ENCODE measurements at places on chromosomes 5 and 9. TPM values are rescaled to one million over a fixed set of nuclear protein-coding genes. Genes with fewer than 3 reads are reported as not detected.

The DNM1 gene
- total RNA-seq = 276 TPM

The PCDHGA5 gene
- 4.6 TPM for total RNA-seq

The SURF6 gene
- total RNA-seq = 15.0 TPM

- DNase-seq = no peak
These were observed 544.7 kb upstream of the KLF4 start for GRCh38 chr9:108033976-108034964.

DNA sequence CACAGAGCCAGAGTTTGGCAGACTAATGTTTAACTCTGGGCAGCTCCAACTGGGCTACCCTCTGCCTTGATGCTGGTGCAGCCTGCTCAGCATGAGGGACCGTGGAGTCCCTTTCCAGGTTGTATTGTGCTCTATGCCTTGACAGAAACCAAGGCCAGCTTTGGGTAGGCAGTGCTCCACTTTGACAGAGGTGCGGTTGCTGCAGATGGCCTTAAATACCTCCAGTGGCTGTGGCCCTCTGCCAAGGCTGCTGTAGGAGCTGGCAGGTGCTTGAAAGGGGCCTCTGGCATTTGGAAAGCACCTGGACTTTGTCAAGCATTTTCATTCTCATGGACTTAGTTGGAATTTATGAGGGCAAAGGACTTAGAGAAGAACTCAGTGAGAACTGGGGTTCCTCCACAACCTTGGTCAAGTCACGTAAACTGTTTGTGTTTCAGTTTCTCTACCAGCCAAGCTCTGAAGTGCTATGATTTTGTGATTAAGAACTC lies 249.7 kb upstream of the ZNF462 start:
- no peak for DNase-seq

GRCh38 chr9:126690431-126691051 lies 76.8 kb downstream of the LMX1B start:
- peak; percentile 82 for DNase-seq

The NMUR2 gene
- not detected for total RNA-seq

The HTR4 gene
- total RNA-seq = not detected

GRCh38 chr5:154446195-154447088 lies 645 bp downstream of the SAP30L start:
- peak; percentile 74 for DNase-seq

DNA sequence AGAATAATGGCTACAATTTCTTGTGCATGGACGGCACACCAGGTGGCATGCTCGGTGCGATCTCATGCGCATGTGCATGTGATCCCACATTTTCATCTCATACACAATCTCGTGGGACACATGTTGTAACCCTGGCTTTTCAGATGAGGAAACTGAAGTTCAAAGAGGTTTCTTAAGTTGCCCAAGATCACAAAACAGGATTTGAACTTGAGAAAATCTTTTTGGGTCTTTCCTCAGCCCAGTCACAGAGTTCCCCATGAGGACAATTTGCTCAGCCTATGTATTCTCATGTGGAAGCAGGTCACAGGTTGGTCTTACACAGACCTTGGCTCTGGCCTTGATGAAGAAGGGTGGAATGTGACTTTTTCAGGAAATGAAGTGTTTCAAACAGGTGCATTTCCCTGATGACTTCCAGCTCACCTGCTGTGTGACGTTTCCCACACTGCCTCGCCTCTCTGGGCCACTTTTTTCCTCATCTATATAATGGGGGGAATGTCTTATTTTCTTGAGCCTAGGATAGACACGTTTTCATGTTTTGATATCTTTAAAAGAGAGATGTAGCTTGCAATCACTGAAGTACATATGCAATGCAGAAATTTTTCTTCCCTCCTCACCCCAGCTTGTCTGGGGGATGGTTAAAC lies 7.1 kb upstream of the ORM1 start:
- DNase-seq = no peak

GRCh38 chr5:87570366-87570765 lies 157.6 kb upstream of the CCNH start:
- DNase-seq = no peak

GRCh38 chr9:3962496-3962895 lies 337.4 kb downstream of the GLIS3 start:
- no peak for DNase-seq

DNA sequence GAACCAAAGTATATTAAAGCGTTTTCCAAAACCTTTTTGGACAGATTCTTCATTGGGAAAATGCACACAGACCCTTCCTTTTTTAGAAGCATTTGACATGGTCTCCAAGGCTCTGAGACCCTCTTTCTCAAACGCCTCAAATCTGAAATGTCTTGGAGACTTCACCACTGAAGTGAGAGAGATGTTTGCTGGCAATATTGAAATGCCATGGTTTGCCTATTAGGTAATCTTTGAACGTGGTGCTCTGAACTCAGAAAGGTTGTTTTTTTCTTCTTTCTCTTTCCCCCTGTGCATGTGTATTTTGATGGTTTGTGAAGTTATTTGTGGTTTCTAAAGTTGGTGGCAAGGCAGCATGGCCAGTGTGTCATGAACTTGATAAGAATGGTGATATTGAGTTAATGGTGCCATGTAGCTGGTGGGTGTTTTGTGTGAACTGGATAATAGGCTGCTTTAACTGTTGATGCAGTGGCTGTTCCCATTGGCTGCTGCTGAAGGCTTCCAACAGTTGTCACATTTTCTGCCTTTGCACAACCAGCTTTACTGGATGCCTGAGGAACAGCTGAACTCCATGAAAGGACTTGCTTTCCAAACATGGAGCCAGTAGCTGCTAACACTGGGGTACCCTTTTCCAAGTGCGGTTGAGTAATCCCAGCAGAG lies 1.7 kb downstream of the PALM2AKAP2 start:
- no peak for DNase-seq

- no peak for DNase-seq
These were observed 2.5 kb upstream of the PIP5K1B start for GRCh38 chr9:68702493-68702892.

The CDC20B gene
- 0.34 TPM for total RNA-seq

GRCh38 chr9:133726401-133727276 lies 11.5 kb downstream of the SARDH start:
- peak; percentile 73 for DNase-seq

GRCh38 chr9:68692519-68692918 lies 12.5 kb upstream of the PIP5K1B start:
- no peak for DNase-seq

GRCh38 chr5:121949885-121950284 lies 11.9 kb upstream of the SRFBP1 start:
- DNase-seq = peak; percentile 21

The C9orf153 gene
- total RNA-seq = 0.27 TPM

- no peak for DNase-seq
These were observed 100.7 kb downstream of the EPB41L4A start for GRCh38 chr5:112318346-112318745.

DNA sequence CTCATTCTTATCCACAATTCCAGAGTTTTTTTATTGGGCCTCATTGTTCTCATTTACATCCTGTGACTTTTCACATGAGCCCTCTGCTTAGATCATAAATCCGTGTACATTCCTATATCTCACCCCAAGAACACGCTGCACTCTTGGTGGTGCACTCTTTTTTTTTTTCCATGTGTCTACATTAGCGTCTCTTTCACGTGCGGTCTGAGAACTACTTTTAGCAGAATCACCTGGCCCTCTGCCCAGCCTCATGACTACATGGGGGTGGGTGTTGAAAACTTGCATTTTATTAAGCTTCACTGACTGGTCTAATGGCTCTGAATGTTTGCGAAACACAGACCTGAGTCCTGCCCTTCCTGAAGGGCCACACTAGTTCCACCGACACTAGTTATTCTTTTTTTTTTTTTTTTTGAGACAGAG lies 18.6 kb downstream of the C9orf57 start:
- DNase-seq = no peak

DNA sequence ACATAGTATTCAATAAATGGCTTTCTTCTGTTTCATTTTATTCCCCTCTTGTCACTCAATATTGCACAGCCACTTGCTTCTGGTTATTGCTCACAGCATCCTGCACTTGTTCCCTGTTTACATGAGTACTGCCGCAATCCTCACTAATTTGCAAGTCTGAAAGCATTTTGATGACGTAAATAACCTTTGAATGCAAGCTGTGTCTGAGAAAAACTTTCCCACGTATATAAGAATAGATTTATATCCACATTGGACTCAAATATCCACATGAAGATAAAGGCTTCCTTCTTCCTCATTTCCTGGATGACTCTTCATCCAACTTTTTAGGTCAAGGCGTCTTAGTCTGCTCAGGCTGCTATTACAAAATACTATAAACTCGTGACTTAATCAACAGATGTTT lies 88.2 kb upstream of the DAP start:
- no peak for DNase-seq

The ZNF454 gene
- 9.3 TPM for total RNA-seq

The DIPK1B gene
- 71.3 TPM for total RNA-seq

GRCh38 chr5:133304707-133305216 lies 252.9 kb downstream of the HSPA4 start:
- DNase-seq = no peak

DNA sequence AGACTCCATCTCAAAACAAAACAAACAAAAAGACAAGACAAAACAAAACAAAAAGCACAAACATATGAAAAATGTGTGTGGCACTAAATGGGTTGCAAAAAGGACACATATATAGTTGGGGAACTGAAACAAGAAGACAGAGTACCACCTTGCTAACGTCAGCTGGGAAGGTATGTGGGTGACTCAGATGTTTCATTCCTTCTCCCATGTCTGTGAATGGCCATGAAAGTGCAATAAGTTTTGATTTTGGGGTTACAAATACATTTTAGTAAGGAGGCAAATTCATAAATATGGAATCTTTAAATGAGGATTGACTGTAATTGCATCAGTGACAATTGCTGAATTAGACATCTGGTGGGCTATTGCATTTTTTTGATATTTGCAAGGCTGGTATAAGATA lies 81.6 kb upstream of the KLF4 start:
- DNase-seq = no peak

DNA sequence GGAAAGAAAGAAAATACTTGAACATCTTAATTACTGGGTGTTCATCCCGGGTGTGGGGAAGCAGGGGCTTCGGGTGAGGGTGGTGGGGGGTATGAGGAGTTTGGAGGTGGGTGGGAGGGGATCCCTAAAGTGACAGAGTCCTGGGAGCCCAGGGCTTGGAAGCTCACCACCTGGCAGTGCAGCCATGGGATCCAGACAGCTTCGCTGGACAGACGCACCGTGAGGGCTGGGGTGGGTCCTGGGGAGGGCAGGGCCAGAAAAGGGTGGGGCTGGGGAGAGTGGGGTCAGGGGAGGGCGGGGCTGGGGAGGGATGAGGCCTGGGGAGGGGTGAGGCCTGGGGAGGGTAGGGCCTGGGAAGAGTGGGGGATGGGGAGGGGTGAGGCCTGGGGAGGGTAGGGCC lies 127.5 kb upstream of the LPCAT1 start:
- DNase-seq = no peak

GRCh38 chr5:173293817-173294672 lies 34.2 kb downstream of the STC2 start:
- DNase-seq = peak; percentile 87

The FAM221B gene
- total RNA-seq = not detected

The IL3 gene
- total RNA-seq = not detected

GRCh38 chr9:6047020-6047419 lies 31.6 kb upstream of the RANBP6 start:
- DNase-seq = no peak

DNA sequence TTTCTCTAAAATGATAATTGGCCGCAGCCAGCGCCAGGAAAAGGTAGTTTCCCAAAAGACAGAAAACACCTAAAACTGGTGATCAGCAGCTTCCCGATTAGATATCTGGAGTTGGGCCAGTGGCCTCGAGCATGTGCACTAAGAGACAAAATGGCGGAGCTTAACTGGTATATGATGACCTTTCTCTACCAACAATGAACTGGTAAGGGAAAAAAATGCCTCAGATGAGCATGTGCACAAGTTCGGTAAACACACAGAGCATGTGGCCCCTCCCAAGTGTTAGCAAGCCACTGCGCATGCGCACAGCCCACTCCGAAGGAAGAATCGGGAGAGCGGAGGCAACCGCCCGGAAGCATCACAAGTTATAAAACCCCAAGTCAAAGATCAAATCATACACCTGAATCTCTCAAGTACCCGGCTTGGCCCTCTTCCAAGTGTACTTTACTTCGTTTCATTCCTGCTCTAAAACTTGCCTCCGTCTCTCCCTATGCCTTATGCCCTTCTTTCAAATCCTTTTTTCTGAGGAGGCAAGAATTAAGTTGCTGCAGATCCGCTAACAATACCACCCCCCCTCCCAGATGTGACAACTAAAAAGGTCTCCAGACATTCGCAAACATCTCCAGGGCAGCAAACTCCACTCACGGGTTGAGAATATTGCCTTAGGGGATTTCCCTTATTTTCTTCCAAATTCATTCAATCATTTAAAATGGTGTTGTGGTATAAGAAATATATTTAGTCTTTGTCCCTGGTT lies 15.0 kb upstream of the PTBP3 start:
- peak; percentile 72 for DNase-seq

GRCh38 chr9:133134388-133135145 lies 13.5 kb upstream of the RALGDS start:
- no peak for DNase-seq

DNA sequence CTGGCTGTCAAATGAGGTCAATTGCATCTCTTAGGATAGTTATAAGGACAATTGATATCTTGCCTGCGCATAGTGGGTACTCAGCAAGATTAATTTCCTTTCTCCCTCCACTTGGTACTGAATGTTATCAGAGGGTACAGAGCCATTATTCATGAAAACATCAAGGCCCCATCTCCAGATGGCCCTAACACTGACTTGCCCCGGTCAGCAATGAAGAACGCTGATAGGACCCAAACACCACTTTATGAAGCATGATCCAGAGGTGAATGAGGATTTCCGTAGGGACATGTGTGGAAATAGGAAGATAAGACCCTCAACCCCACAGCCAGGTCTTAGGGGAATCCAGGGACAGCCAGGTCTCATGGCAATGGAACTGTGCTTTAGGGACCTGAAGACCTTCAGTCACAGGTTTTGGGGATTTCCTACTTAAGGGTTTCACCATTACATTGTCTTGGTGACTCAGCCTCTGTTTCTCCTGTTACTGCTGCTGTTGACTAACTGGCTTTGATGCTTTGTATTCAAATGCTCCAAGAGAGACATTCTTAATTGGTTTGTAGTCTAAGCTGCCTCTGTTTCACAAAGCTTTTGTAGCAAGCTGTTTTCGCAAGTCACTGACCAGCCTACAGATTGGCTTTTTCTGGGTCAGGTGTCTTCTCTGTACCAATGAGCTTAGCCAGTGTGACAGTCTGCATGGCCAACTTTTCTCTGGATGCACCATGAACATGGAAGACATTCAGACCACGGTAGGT lies 35.3 kb upstream of the IQGAP2 start:
- DNase-seq = no peak

The PPP3R2 gene
- total RNA-seq = not detected

DNA sequence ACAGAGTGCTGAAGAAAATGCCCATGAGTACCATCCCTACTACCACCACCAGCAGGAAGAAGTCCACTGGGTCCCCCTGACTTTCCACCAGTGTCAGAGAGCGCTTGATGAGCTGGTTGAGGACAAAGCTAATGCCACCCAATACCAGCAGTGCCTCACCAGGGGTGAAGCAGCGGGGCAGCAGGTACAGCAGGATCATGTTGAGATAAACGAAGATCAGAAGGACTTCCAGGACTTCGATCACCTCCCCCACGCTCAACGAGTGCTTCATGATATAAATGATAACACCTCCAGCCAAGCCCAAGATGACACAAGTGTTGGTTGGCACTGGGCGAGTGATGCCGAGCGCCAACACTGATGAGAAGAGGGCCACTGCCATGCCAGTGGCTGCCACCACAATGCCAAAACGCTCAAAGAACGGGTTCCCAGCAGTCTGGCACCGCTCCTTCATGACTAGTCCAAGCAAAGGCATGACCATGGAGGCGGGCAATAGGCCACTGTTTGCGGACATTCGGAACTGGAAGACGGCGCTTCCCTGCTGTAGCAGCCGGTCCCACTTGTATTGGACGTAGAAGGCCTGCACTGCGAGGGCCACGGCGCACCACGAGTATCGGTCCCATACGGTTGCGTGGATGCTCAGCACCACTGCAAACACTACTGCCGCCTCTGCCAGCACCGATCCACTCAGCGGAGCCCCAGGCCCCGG lies 679 bp downstream of the DOLK start:
- DNase-seq = no peak
